ENCODE measurements at places on chromosomes 2 and 18.

DNA sequence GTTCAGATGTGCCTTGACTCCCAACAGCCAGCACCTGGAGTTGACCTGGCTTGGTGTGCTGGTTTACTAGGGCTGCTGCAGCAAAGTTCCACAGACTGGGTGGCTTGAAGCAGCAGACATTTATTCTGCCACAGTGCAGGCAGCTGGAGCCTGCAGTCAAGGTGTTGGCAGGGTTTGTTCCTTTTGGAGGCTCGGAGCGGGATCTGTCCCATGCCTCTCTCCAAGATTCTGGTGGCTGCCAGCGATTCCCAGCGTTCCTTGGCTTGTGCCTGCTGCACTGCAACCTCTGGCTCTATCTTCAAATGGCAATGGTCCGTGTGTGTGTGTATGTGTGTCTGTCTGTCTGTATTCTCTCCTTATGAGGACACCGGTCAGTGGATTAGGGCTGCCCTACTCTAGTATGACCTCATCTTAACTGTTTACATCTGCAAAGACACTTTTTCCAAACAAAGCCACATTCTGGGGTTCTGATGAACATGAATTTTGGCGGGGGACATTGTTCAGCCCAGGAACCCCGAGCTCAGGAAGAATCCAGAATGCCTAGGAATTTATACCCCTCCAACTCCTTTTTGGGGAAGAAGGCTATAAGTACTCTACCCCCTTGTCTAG lies 44.7 kb upstream of the TMEM131 start:
- no peak for DNase-seq

DNA sequence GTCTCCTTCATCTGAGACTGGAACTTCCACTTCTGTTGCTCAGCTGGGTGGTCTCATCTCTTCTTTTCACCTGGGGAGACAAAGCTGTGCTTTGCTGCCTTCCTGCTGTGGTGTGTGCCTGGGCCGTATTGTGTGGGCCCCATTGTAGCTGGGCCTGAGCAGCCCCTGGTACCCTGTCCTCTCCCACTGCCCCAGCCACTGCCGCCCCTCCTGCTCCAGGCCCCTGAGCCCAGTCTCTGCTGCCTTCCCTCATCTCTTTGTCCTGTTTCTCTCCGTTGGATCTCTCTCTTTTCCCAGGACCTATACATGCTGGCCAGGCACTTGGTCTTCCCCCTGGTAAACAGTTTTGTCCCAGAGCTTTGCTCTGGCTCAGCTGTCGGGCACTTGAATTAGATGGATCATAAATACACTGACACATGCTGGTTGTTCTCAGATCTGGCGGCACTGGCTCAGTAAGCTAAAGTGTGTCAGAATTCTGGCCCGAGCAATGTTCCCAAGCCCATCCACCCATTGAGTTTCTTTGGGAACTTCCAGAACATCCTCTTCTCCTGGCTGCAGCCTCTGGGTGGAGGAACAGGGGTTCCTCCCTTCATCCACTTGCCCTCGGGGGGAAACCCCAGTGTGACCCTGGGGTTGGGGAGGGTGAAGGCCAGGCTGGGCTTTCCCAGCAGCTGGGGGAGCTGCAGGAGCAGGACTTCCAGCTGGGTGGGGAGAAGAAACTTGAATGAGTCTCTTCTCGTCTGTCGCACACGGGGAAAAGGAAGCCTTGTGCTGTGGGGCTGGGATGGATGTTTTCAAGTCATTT lies 99.0 kb downstream of the DGKD start:
- no peak for DNase-seq

DNA sequence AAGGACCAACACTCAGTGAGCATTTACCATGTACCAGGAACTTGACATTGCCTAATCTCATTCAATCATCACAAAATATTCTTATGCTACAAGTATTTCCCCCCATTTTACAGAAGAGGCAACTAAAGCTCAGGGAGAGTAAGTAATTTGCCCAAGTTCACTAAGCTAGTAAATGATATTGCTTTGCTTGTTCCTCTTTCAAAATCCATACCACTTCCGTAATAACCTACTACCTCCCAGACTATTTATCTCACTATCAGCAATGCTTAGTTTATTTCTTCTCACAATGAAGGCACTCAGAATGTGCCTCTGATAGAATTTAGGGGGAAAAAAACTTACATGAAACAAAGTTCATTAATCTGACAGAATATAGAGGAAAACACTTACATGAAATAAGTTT lies 1070.9 kb upstream of the FANCL start:
- no peak for DNase-seq

DNA sequence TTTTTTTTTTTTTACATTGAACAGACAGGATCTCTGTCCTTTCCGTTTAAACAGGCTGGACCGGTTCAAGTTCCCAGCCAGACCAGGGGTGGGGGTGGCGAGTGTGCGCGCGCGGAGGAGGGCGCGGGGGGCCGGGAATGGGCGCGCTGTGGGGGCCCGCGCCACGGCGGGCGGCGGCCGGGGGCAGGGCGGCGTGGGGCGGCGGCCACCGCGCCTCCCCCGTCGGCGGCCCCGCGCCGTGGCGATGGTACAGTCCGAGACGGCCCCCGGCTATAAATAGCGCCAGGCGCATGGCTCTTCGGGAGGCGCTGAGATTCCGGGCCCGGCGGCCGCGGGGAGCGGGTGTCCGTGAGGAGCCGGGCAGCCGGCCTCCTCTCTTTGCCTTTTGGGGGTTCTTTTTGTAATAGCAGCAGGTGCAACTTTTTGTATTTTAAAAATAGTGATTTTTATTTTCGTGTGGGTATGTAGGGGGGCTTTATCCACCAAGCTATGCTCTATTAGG lies 430 bp upstream of the CELF4 start:
- peak; percentile 6 for DNase-seq
